ENCODE measurements at places on chromosomes 7 and 10.

DNA sequence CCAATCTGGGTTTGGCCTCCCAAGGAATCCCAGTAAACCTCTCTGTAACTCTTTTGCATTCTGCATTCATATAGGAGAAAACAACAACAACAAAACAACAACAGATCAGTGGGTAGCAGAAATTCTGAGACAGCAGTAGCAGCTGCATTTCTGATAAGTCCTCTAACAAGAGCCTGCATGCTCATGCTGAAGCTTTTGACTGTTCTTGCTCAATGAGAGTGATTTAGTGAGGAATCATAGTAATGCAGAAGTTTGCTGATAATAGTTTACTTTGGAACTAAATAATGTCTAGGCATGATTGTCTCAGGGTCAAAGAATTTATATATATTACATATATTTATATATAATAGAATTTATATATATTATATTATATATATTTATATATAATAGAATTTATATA, 35.2 kb downstream of the BMPER start:
- ATAC-seq = no peak

GRCh38 chr10:132163278-132163765, 23.4 kb upstream of the DPYSL4 start:
- ATAC-seq = no peak

DNA sequence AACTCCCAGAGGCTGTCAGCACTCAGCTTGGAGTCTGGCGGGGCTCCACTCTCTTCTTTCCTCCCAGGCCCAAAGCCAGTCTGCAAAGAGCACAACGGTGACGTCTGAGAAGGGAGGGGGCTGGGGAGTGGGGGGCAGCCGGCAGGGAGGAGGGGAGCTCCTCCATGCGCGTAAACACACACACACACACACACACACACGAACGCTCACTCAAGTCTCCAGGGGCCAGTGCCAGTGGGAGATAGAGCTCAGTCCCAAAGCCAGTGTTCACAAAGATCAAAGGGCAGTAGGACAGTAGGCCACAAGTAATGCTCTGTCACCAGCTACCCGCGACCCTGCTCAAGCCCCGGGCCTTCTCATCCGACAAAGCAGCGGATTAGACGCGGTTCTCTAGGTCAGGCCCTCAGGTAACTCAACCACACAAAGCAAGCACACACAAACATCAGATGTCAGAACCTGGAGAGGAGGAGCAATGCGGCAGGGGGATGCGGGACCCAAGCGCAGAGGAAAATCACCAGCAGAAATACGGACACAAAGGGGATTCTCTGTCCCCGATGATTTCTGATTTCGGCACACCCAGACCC, 19.9 kb downstream of the TCAF1 start:
- ATAC-seq = no peak

DNA sequence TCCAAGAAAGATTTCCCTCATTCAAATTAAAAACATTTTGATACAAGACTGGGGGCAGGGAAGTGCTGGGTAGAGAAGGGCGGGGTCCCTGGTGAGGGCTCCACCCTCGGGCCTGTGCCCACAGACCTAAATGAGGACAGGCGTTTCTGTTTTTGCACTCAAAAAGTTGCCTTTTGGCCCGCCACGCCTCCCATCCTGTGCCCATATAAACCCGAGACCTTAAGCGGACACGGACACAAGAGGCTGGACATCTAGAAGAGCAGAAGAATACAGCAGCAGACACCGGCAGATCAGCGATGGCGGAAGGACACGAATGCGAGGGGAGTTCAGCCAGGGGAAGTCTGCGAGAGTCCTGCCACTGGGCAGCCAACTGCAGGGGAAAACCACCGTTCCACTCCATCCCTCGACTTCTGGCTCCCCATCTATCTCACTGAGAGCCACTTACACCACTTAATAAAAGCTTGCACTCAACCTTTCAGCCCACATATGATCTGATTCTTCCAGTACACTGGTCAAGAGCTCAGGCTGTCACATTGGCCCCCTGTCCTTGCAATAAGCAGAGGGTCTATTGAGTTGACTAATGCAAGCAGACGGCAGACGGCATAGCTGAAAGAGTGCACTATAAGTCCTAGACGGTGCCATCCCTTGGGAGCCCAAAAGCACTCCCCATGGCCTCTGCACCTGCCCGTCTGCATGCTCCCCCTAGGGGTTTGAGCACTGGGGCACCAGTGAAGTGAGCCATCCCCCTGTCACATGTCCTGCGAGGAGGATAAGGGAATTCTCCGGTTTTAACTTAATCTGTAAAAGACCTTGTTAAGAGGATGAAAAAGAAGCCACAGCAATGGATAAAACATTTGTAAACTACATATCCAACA, 181.8 kb upstream of the PRSS1 start:
- no peak for ATAC-seq

DNA sequence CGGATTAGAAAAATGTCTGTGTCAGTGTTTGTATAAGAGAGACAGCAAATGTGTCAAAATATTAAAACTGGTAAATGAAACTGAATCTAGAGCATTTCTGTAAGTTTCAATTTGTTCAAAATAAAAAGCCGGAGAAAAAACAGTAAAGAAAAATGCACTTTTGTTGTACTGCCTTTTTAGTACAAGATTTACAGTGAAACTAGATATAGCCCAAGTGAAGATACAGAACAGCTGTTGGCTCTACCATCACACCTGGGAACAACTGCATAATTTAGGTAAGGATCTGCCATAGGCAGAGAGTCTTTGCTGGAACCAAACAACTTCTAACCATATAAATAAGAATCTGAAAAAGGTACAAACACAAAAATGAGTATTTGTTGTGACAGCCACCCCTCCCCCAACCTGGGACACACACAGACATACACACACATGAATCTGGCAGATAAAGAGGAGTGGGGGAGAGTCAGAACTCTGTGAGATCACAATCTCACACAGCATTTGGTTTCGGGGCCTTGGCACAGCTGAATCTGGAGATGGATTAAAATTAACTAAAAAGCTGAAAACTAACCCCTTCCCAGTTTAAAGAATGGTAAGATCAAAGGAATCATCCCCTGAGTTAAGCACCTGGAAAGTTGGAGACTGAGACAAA, 54.8 kb downstream of the DPY19L1 start:
- no peak for ATAC-seq

- no peak for ATAC-seq
Measured at GRCh38 chr7:81173766-81174281, 255.0 kb upstream of the SEMA3C start.

DNA sequence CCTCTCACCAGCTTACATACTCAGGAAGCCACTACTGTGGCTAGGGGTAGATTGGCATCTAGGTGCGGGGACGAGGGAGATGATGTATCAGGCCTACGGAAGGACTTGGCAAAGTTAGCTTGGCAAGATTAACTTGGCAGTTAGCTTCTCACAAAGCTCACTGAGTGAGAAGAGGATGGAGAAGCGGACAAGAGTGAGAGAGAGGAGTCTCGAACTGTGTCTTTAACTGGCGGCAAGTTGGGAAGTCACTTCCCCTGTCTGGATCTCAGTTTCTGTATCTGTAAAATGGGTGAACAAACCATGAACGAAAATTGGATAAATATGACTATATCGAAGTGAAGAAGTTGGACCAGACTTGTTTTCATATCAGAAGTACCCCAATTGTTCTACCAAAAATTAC, 9.5 kb upstream of the MLXIPL start:
- no peak for ATAC-seq

DNA sequence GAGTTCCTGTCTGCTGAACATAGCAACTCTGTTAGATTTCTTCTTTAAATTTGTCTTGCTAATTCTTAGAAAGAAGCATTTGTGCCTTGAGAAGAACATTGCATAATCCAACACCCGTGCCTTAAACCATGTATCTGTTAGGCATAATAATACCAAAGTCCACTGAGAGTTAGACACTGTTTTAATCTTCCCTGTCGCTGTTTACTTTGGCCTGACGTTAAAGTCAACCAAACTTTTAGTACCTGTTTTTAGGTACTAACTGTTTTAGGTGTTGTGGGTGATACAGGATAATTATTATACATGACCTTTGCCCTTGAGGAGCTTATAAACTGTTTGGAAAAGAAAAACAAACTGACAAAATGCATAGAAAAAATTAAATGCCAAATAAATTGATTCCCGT, 43.6 kb downstream of the KLHDC10 start:
- no peak for ATAC-seq

GRCh38 chr10:24834869-24835268, 111.2 kb upstream of the ARHGAP21 start:
- no peak for ATAC-seq

DNA sequence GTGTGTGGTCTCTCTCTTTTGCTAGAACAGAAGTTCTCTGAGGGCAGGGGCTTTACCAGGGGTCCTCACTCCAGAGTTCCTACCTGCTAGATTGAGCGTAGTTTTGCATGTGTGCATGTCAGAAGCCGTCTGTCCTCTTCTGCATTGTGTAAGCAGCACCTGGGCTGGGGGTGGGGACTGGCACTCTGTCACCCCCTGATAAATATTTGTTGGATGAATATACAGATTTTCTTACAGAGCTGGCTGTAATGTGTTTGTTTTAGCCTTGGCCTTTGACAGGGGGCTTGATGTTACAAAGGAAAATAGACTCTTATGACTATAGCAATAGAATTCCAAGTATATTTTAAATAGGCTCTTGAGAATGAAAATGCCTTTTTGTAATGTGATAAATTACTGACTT, 46.6 kb downstream of the WDR37 start:
- ATAC-seq = peak; percentile 10

GRCh38 chr7:27103489-27104226, 1.2 kb upstream of the HOXA2 start:
- ATAC-seq = no peak

- ATAC-seq = no peak
Measured at GRCh38 chr10:128614802-128615553, 488.8 kb upstream of the MKI67 start.

GRCh38 chr7:7564323-7564780, 2.3 kb upstream of the MIOS start:
- no peak for ATAC-seq

Measured in activated CD4-positive, CD25-positive, alpha-beta regulatory T cell treated with anti-CD3 and anti-CD28 coated beads, Interleukin-2, amount 50 U/mL, for 24 hours (primary cell).